ENCODE measurements at places on chromosomes 5 and 9.

GRCh38 chr5:109910874-109911273 is 221.1 kb downstream of the MAN2A1 start:
- no peak for DNase-seq

GRCh38 chr5:66230551-66230950 is 86.5 kb downstream of the SREK1 start:
- no peak for DNase-seq

GRCh38 chr5:50964746-50965653 is 298.6 kb downstream of the PARP8 start:
- no peak for DNase-seq

- no peak for DNase-seq
These were observed 69.4 kb upstream of the MEF2C start for GRCh38 chr5:88952344-88952743.

DNA sequence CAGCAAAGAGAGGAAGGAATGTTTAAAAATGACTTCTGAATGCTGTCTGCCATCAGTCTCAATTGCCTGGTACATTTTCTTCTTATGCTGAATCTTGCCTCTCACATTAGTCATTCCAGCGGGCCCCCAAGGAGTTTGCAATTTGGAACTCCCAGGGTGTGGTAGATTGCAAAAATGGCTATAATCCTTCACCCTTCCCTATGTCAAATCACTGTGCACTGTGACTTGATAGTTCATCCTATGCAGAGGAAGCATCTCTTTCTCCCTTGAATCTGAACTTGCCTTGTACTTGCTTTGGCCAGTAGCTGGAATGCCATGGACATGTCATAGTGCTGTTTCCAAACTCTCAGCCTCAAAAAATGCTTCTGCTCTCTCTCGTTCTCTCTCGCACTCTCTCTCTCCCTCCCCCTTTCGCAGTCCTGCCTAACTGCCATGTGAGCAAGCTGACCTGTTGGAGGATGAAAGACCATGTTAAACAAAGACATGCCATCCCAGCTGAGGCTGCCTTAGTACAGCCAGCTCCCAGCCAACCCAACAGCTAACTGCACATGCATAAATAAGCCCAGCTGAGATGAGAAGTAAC is 284.0 kb upstream of the TLE4 start:
- no peak for DNase-seq

GRCh38 chr9:26321935-26322334 is 570.7 kb downstream of the CAAP1 start:
- DNase-seq: no peak

Data from COLO829 (cell line).